Erythroblast (primary cell): ENCODE measurements at places on chromosomes 2 and 18.
A peak's percentile ranks its signal among the peaks of the same experiment; 100 is the strongest.

- DNase-seq: no peak
Measured at GRCh38 chr2:41405441-41405840, 642.4 kb upstream of the PKDCC start.

- DNase-seq: peak; percentile 49
Measured at GRCh38 chr2:29309090-29310029, 194.1 kb downstream of the CLIP4 start.

DNA sequence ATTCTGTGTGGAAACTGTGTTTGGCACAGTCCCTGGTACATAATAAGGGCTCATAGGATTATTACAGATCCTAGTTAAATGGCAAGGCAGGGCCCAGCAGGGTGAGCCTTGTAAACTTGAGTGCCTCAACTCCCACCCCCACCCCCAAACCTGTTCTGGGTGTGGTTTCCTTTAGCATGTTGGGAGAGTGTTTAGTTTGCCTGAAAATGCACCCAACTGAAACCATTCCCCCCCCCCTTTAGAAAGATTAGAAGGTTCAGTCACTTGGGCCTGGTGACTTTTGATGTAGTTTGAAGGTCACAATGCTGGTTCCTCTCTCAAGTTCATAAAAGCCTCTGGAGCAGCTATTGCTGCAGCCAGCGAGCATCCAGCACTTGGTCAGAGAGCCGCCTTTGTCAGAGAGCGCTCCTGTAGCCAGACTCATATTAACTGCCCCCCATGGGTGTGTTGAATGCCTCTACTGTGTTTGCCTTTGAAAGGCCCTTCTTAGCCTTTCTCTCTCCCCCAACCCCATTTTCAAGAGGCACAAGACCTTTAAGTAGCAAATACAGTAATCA lies 113.7 kb downstream of the SPTBN1 start:
- no peak for DNase-seq

- DNase-seq: no peak
Measured at GRCh38 chr2:202133200-202133908, 60.3 kb downstream of the KIAA2012 start.

DNA sequence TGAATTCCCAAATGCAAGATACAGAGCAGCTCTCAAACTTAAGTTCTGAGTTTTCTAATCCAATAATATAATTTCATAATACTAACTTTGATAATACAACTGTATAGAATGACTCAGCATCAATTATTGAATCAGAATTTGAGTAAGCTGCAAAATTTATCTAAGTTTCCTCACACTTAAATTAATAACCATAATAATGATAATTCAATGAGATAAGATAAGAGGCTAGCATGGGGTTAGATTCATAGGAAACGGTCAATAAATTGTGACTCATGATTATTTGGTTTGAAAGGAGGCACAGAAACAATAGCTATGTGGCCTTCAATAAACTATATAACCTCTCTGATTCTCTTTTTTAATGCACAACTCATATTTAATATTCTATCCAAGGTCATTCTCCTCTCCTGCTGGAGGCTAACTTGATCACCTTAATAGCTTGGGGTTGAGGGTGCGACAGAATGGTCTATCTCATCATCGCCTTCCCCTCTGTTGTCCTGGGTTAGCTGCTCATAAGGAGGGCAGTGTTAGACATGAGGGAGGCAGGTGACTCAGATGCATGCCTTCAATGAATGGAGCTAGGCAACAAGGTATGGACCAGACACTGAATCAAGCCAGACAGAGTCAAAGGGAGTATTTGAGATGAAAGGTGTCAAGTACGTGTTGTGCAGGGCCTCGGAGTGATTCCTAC lies 36.2 kb upstream of the BMP10 start:
- DNase-seq: no peak

DNA sequence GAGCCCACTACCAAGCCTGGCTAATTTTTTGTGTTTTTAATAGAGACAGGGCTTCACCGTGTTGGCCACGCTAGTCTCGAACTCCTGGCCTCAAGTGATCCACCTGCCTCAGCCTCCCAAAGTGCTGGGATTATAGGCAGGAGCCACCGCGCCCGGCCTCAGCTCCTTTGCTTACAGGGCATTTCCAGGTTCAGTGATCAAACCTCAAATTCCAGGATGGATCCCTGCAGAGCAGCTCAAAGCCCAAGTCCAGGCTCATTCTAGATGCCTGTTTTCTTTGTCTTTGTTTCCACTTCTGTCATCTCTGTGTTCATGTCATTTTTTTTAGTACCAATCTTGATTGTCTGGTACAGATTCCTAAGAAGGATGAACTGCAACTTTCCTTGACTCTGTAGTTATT lies 41.9 kb downstream of the TNFRSF11A start:
- no peak for DNase-seq

GRCh38 chr18:7568426-7568825 lies 1.3 kb downstream of the PTPRM start:
- DNase-seq: no peak

DNA sequence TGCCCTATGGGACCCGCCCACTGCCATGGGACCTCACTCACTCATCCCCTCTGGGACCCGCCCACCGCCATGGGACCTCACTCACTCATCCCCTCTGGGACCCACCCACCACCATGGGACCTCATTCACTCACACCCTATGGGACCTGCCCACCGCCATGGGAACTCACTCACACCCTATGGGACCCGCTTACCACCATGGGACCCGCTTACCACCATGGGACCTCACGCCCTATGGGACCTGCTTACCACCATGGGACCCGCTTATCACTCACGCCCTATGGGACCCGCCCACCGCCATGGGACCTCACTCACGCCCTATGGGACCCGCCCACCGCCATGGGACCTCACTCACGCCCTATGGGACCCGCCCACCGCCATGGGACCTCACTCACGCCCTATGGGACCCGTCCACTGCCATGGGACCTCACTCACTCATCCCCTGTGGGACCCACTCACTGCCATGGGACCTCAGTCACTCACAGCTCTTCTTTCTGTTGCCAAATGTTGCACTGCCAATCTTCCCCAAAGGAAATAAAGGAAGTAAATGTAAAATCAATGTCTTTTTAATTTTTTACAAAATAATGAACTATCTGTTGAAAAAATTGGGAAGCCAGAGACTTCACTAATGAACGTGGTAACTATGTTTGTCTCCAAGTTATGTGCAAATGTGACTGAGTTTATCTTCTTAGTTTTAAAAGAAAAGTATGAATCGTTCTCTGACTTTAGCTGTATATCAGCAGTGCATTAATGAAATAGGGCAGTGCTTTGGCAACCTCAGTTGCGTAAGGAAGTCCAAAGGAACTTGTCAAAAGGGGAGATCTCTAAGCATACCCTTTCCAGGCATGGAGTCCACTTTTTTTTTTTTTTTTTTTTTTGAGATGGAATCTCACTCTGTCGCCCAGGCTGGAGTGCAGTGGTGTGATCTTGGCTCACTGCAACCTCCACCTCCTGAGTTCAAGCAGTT lies 101.5 kb upstream of the MGAT5 start:
- no peak for DNase-seq

GRCh38 chr2:36727550-36727949 lies 31.0 kb downstream of the VIT start:
- no peak for DNase-seq

DNA sequence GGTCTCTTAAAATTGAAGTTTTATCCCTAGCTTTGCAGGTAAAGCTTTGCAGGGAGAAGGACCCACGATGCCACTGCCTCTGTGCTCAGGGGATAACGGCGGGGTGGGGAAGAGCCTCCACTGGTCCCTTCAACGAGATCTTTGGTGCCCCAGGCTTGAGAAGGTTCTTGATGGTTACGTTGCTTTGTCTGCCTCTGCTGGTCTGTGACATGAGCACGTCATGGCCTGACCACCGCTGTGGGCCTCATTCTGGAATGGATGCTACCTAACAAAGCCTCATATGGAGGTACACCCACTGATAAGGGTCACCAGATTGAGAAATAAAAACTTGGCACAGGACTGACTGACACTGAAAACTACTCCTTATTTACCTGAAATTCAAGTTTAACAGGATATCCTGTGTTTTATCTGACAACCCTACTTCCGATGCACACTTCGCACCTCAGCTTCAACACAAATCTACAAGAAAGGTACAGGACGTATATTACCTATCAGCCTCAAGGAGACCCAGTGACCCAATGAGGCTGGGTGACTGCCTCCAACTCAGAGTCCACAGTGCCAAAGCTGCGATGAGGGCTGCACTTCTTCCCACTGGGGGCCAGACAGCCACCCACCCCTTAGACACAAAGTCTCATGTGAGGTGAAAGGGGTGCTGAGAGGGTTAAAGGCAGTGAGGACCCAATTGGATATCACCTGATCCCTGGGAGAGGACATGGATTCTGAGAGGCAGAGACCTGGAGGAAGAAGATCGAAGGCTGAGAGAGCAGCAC lies 64.9 kb downstream of the EIPR1 start:
- no peak for DNase-seq

- no peak for DNase-seq
Measured at GRCh38 chr2:215839309-215839708, 174.0 kb downstream of the MREG start.

- DNase-seq: no peak
Measured at GRCh38 chr18:55694291-55694690, 106.3 kb upstream of the TCF4 start.

GRCh38 chr2:100359576-100359975 lies 37.3 kb upstream of the LONRF2 start:
- DNase-seq: no peak

DNA sequence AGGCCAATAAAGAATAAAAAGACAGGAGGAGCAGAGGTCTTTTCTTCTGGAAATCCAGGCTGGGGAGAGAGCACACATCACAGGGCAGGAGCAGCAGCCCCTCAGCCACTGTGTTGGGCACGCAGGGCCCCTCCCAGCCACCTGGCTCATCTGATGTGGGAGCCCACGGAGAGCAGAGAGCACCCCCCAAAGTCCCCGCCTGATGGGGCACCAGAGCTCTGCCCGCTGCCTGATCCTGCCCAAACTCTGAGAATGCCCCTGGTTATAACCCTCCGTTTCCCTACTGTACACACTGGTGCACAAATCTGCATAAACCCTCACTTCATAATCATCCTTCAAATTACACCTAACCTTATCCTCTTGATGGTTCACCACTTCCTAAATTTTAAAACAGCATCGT lies 111.3 kb downstream of the HDAC4 start:
- DNase-seq: no peak

DNA sequence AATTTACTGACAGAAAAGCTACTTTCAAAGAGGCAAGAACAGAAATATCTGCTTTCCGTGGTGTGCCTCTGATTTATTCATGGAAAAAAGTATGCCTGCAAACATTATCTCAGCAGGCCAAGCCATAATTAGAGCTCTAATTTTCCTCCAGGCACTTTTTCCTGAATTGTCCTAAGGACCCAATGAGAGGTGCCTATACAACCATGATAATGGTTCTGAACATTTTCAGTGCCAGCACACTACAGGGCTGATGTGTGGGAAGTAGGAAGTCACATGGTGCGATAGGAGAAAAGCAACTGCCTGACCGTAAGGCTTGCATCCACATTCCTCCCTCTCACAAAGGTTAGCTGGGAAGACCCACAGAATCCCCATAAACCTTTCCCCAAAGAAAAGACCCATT lies 45.9 kb upstream of the EGR4 start:
- no peak for DNase-seq

GRCh38 chr2:74982577-74982976 lies 24.1 kb downstream of the POLE4 start:
- no peak for DNase-seq

DNA sequence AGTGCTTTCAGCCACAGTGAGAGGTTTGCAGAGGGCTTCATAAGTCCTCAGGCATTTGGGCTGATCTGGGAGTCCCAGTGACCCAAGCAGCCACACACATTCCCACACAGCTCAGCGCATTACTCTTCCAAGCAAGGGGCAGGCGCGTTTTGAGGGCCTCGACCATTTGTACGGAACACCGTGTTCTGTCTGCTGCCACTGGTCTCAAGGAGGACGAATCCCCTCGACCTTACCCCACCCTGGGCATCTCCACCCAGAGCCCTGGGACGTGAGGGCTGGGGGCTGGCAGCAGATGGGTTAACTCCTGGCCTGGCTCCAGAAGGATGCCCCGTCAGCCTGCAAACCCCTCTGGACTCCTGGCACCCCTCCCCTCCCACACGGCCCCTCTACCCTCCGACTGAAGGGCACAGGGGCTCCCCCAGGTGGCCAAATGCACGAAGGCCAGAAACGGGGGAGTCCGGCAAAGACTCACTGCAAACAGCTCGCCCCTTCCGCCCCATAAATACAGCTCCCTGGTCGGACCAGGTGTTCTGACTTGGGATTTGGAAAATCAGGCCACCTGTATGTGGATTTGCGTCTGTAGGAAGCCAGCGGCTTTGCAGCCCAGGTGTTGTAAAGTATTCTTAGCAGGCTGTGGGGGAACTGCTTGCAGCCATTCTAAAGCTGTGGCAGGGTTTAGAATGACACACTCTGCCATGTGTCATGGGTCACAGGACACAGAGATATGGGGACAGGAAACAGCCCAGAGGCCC lies 33.6 kb upstream of the PTMA start:
- DNase-seq: peak; percentile 78

GRCh38 chr2:152573168-152573567 lies 144.1 kb downstream of the PRPF40A start:
- DNase-seq: peak; percentile 97

GRCh38 chr2:159744363-159744762 lies 32.1 kb downstream of the MARCHF7 start:
- no peak for DNase-seq

DNA sequence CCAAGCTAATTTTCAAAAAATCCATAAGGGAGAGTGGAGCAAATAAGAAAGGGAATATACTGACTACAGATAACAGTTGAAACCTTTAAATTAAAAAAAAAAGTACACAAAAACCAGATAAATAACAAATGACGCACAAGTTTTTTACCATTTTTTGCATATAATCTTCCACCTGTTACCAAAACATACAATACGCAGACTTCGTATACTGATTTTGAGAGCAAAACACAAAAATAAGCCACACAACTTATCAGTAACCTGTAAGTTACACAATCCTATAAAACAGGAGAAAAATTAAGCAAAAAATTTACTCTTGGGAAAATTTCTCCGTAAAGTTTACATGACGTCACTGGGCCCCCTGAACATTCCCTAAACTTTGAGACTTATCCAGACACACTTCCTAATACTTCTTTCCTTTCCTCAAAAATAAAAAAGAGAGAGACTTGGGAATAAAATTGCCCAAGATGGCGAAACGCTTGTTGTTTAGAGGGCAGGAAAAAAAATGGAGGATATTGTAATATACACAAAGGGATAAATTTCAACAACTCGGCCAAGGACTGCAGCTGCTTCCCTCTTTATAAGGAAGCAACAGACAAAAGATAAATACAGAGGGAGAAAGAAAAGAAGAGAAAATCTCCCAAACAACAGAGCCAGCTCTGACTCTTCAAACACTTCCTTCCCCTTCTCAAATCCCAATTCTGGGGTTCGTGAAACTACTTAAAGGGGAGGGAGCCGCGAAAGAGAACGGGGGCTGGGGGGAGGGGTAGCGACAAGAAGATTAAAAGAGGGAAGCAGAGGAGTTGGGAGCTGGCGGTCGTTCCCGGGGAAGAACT lies 1.6 kb downstream of the BAZ2B start:
- DNase-seq: peak; percentile 90

GRCh38 chr2:215793747-215794595 lies 219.4 kb downstream of the MREG start:
- DNase-seq: peak; percentile 83

- DNase-seq: no peak
Measured at GRCh38 chr2:155633887-155634570, 698.5 kb downstream of the NR4A2 start.

GRCh38 chr2:39232141-39232540 lies 11.6 kb downstream of the CDKL4 start:
- no peak for DNase-seq
